ENCODE measurements at places on chromosomes 4 and X. TPM values are rescaled to one million over a fixed set of nuclear protein-coding genes. Genes with fewer than 3 reads are reported as not detected.

DNA sequence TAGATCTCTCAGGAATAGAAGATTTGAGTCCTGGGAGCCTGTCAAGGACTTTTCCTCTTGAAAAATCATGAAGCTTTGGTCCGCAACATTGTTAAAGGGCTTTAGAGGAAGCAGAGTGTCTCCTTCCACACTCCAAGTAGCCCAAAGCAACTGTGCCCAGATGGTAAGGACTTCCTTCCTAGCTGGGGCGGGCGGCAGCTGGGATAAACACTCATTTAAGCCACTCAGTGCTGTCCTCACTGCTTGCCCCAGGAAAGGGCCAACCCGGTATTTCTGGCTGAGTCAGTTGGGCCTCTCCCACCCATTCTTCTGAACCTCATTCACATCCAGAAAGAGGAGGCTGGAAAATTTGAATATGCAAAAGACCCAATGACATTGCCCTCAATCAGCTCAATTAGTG is 144.3 kb downstream of the CHIC2 start:
- no peak for DNase-seq

DNA sequence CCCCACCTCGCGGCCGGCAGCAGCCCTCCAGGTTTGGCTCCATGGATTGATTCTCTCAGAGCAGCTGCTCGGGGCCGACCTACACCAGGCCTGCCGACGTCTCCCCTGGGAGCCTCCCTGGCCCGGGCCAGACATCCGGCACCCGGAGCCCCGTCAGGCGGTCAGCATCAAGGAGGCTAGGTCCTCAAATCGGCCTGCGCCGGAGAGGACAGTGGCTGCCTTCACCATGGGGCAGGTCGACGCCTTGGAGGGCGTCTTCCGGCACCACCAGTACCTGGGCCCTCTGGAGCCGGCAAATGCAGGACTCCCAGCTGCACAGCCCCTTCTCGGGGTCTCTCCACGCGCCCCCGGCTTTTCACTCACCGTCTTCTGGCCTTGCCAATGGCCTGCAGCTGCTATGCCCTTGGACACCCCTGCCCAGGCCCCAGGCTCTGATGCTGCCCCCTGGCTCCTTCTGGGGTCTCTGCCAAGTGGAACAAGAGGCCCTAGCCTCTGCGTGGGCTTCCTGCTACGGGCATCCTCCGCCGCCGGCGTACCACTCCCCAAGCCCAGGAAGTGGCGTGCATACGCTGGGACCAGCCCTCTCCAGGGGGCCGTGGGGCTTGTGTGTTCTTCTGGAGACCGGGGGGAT is 341.8 kb downstream of the MAGEB5 start:
- no peak for DNase-seq

DNA sequence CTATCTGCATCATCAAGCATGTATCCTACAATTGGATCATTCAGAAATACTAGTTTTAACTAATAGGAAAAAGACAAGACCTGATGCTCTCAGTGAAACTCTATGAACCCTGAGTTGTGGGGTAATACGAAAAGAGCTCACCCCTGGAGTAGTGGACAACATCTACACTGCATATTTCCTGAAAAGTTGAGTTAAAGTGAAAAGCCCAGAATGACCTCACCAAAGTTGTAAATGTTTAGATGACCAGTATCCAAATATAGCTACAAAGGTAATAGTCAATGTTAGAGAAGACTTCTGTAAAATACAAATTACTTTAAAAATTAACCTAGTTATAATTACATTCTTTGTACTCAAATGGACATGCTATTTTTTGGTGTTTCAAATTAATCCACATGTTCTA is 52.8 kb upstream of the SRPX start:
- no peak for DNase-seq

DNA sequence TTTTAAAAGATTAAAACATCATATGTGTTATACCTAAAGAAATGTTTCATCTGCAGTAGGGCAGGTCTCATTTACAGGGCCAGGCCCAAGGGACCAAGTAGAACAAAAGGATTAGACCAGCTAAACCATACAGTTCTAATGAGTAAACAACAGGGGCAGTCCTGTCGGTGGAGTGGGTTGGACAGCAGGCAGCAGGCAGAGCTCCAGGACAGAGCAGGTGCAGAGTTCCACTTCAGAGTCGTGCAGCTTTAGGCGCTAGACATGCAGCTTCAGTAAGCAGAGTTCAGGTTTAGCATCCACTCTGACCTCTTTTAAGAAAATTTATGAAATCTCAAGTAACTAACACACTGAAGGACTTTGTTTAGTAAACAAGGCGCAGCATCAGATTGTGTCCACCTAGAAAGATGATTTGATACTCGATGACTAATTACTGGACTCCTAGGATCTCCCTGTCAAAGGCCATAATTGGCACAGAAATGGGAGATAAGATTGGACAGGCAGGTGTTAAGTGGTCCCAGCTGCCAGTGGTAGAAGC is 487.7 kb upstream of the INTU start:
- DNase-seq = no peak

DNA sequence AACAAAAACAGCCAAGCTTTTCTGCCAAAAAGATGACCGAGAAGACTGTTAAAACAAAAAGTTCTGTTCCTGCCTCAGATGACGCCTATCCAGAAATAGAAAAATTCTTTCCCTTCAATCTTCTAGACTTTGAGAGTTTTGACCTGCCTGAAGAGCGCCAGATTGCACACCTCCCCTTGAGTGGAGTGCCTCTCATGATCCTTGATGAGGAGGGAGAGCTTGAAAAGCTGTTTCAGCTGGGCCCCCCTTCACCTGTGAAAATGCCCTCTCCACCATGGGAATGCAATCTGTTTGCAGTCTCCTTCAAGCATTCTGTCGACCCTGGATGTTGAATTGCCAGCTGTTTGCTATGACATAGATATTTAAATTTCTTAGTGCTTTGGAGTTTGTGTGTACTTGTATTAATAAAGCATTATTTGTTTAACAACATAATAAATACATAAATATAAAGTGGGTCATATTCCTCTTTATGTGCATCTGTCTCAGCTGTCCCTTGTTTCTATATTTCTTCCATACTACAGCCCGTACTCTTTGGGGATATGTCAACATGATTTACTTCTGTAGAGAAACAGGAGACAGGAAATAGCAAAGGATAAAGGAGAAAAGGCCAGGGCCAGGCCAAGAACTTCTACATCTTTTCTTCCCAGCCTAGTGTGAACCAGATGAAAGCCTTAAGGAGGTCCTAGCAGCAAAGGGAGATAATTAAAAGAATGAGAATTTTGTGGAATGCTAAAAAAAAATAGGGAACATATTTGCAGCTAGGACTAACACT is 667 bp downstream of the PTTG2 start:
- DNase-seq = no peak

DNA sequence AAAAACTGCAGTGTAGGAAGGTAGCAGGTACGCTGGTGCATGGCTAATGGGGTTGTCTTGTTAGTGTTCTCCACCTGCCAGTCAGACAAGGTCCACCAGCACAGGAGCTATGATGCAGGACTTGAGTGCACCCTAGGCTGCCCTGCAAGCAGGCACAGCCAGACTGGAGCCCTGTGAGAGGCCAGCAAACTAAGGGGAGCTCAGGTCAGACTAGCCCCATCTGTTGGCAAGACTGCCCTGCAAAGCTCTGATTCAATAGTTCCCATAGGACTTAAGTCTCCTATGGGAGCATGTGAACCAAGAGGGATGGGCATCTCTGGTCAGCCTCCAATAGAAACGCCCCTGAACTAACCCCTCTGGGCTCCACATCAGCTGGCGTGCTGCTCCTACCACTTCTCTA is 1307.3 kb downstream of the C4orf33 start:
- no peak for DNase-seq

GRCh38 chr4:142126890-142127497 is 490.6 kb downstream of the IL15 start:
- peak; percentile 72 for DNase-seq

- no peak for DNase-seq
Observed at GRCh38 chr4:24334906-24335305, 249.4 kb downstream of the DHX15 start.

GRCh38 chr4:40256329-40256728 is 59.5 kb downstream of the RHOH start:
- DNase-seq = no peak

GRCh38 chr4:20086799-20087521 is 164.7 kb upstream of the SLIT2 start:
- DNase-seq = no peak

- DNase-seq = no peak
Observed at GRCh38 chr4:53573696-53574095, 17.6 kb downstream of the LNX1 start.

- no peak for DNase-seq
Observed at GRCh38 chr4:114692958-114693357, 94.4 kb downstream of the UGT8 start.

DNA sequence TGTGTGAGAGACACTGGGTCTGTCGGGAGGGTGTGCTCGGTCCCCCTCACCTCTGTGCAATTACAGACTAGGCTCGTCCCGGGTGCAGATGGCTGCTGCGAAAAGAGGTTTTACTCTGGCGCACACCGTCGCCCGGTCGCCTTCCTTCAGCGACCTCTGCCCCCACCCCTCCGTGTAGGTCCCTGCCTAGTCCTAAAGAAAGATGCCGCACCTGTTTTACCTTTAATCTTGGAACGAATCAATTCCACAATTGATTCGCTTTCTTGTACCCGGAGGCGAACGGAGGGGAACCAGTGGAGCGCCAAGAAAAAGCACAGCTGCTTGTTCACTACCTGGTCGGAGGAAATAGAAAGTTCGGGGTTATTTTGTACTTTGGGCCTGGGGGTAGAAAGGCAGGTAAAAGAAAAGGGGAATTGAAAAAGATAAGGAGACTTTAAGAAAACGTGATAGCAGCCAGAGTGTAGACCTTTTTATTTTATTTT is 1.2 kb downstream of the NPNT start:
- no peak for DNase-seq

GRCh38 chrX:78653118-78653822 is 5.9 kb downstream of the RTL3 start:
- DNase-seq = peak; percentile 22

Gene FREM3
- 0.18 TPM for total RNA-seq

Gene REPS2
- 3.8 TPM for total RNA-seq

Gene ADH7
- total RNA-seq = not detected

All from pulmonary artery endothelial cell (primary cell).